ENCODE measurements at places on chromosomes 4 and X.

DNA sequence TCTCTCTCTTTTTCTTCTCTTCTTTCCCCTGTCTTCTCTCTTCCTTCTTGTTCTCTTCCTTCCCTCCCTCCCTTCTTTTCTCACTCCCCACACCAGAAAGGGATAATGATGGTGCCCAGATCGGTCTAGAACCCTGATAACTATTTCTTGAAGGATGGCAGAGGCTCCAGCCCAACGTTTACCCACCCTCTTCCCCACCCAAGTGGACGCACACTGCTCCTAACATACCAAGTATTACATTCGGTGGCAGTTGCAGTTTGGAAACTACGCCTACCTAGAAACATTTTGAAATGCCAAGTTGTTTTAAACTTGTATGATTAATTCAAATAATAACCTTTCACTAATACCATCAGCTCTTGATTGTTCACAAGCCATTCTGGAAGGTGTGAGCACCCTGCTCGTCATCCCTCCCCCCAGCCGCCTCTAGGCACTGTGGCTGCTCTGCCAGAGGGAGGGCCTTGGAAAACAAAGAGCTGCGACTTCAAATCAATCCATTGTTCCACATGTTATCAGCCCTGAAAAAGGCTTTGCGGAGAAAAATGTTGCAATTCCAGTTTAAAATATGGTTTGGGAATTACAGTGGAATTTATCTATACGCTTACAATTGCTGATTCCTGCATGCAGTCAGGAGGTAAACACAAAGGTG is 1017.5 kb upstream of the TENM3 start:
- no peak for DNase-seq

- no peak for DNase-seq
Measured at GRCh38 chrX:53456254-53456653, 22.1 kb upstream of the HSD17B10 start.

DNA sequence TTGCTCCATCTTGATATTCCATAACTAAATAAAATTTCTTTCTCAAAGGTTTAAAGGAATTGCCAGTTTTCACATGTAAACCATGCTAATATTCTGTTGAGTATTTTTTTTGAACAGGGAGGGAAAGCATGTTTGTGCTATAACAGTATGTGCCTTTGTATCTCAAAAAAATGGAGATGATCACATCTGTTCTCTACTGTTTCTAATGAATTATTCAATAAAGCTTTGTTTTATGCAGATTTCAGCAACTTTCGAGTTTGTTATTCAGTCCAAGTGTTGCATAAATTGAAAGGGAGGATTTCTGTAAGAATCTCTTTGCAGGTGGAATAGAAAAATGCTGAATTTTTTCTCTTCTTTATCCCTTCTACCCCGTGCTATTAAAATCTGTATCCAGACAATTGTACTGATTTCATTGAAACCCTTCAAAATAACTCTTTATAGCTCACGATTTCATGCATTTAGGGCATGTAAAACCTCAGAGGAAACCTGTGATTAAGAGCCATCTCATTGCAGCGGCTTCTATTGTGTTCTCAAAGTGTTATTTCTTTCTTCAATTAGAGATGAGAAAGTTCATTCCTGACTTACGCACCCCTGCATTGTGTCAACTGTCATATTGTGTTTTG is 42.1 kb downstream of the NEIL3 start:
- DNase-seq, result no peak

- DNase-seq, result no peak
Measured at GRCh38 chr4:17170131-17170530, 271.7 kb upstream of the LDB2 start.

DNA sequence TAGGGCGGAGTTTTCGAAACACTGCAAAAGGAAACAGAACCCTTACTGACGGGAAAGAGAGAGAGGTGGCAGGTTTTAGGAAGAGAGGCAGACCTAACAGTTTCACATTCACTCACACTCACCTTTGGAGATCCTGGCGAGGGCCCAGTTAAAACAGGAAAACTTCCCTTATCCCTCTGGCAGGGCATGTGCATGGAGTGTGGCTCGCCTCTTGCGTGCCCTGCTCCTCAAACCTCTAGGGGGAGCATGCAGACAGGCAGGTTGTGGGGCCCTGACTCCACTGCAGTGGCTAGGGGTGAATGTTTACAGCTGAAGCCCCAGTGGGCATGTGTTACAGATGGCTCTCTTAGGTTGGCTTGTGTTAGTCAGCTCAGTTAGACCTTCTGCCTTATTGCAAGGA is 451.5 kb downstream of the UBE2NL start:
- no peak for DNase-seq

DNA sequence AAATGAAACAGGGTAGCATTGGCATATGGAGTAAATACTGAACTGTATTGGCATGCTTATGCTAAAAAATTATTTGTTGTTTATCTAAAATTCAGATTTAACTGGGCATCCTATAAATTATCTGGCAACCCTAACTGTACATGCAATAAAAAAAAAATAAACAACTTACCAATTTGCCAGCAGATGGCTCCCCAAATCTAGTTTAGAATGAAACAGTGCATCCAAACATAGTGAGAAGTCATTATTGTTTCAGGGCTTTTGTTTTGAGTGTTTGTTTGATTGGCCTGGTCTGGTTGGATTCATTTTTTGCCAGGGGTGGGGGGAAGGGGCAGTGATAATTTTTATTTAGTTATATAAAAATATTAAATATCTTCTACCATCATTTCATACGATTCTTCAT is 12.8 kb upstream of the NSUN7 start:
- DNase-seq, result no peak

DNA sequence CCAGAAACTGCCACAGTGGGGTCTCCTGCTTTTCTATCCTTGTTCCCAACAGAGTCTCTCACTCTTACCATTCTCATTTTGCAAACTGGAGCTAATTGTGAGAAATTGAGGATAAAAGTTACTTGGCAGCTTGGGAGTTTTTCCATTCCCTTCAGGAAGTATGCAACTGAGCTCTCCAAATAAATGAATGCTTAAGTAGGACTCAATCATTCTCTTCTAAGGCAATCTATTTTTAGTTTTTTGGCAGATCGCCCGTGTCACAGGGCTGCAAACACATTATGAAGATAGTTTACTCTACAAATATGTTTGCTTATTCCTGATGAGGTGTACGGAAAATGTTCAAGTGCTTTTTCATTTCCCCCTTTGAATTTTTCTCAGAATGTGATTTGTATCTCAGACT is 5.3 kb downstream of the ASB11 start:
- no peak for DNase-seq

DNA sequence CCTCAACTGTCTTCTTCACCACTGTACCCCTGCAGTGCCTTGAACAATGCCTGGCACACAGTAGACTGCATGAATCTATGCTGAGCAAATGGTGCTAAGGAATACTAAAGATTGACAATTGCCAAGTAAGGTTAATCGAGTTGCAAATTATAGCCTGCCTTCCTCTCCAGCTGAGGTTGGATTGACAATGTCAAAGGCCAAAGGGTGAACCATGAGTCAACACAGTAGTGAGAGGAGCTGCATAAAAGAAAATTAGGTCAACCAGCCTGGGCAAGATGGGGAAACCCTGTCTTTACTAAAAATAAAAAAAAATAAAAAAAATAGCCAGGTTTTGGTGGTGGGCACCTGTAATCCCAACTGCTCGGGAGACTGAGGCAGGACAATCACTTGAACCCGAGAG is 97.1 kb upstream of the BMPR1B start:
- DNase-seq, result no peak

GRCh38 chr4:165514739-165515138 is 135.9 kb downstream of the CPE start:
- no peak for DNase-seq

GRCh38 chrX:29561417-29561816 is 653.9 kb upstream of the MAGEB2 start:
- DNase-seq, result no peak

DNA sequence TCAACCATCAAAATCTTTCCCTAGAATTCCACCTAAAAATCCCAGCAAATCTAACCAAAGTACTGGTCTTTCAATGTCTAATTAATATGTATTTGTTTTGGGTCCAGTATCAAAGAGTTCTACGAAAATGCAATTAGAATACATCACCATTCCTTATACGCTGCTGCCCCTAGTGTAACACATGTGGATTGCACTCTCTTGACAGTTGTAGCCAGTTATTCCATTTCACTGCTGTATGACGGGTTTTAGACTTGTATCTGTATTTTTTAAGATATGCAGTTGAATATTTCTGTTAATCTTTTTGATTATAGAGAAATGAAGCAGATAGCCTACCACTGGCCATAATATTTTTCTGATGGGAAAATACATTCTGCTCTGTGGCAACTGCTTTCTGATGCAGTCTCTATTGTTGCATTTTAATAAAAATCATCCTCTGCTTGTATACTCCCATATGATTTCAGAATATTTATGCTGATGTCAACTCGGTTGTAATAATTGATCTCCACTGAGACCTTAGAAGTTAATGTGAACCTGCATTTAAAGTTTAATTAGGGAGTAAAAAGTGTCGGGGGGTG is 17.1 kb upstream of the PAGE2B start:
- DNase-seq, result peak; percentile 24

DNA sequence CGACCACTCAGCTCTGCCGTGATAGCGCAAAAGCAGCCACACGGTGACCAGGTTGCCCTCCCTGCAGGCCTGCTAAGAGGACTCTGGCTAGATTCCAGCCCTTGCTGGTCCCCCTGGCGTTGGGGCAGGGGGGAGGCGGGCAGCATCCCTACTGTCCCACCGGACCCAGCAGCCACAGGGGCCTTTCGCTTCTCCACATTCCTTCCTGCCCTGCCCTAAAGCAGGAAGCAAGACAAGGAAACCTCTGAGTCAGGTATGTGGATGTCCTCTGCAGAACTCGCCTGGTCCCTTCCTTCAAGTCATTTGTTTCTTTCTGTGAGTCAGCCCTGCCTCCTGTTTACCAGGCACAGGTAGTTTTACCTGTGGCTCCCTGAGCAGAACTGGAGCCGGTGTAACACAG is 60.2 kb upstream of the CLDN34 start:
- DNase-seq, result no peak

- no peak for DNase-seq
Measured at GRCh38 chrX:19063030-19063429, 59.2 kb downstream of the ADGRG2 start.

DNA sequence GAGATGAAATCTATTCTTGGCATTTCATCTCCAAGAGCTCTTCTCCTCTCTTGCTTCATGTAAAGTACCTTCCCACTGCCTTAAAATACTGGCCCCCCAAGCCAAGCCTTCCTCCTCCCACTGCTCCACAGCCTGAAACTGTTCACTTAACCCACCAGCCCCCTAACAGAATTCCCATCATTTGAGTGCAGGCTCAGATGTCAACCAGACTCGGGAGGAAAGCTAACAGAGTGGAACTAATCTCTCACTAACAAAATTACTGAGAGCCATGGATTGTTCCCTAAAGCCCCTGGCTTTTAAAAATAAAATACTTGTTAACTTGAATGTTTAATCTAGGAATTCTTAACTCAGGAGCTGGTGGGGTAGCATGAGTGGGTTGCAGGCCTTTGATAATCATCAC is 7.1 kb upstream of the DCUN1D4 start:
- no peak for DNase-seq

GRCh38 chr4:168622600-168622999 is 125.7 kb downstream of the PALLD start:
- no peak for DNase-seq

DNA sequence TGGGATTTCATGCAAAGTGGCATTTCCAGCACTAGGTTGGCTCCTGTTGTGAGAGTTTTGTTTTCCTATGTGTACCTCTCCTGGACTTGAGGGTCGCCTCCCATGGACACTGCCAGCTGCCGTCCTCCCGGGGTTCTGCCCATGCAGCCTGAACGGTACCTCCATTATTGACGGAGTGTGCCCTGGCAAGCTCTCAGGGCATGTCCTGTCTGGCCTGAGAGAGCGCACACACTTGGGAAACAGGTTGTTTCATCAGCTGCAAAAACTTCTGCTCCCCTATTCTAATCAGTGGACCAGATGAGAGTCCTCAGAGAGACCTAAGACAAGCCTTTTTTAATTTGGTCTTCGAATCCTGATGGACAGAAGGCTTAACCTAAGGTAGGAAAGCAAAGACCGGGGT is 56.6 kb upstream of the HOPX start:
- no peak for DNase-seq

DNA sequence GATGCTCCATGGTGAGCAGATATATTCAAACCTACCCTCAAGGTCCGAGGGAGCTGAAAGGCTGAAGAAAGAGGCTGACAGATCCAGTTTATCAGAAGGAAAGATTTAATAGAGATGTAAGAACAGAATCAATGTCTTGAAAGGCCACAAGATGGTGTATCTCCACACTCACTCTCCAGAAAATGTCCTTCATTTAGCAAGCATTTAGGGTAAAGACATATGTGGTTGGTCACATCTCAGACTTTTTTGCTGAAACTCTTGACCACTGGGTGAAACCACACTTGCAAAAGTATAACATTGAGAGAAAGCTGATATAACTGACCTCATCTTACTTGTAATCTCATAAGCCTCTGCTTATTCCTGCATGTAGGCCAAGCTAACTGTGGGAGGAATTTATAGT is 745.8 kb upstream of the GALNTL6 start:
- no peak for DNase-seq

- DNase-seq, result no peak
Measured at GRCh38 chrX:41802958-41803357, 79.0 kb downstream of the GPR82 start.

DNA sequence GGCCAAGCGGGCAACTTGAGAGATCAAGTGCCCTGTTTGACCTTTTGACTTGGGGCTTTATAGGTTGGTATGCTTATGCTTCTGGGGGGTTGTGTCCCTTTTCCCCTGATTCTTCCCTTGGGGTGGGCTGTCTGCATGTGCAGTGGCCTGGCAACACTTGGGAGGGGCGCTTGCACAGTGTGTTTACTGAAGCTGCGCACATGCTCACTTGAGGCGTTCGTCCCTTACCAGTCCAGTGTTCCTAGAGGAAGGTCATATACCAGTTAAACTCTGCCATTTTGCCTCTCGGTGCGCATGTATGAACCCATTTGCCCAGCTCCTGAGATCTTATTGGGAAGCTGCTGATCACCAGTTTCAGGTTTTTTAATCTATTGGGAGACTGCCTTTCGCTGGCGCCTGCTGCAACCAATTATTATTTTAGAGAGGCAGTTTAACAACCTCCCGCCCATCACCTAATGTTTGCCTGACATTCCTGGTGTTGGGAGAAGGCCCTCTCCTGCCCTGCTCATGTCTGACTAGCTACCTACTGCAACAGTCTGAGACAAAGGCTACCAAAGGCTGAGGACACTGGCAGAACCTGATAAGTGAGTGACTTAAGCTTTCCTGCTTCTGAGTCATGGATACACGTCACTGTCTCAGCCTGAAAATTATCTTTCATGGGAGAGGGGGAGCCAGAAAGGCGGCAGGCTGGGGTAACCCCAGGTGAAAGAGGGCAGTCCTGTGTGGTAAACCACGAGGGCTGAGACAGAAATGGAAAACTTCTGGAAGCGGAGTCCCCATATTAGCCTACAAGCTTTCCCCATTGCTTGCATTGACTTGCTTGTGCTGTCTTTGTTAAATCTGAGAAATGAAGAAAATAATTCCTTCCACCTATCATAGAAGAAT is 97.6 kb downstream of the CPE start:
- DNase-seq, result no peak

GRCh38 chr4:88858752-88859151 is 161.1 kb upstream of the NAP1L5 start:
- no peak for DNase-seq

- DNase-seq, result no peak
Measured at GRCh38 chrX:118396113-118396512, 50.2 kb downstream of the WDR44 start.

All from activated CD4-positive, alpha-beta T cell treated with anti-CD3 and anti-CD28 coated beads for 48 hours (primary cell).